Activated T-helper 1 cell treated with anti-CD3 and anti-CD28 coated beads, Interleukin-2, amount 50 U/mL, for 16 hours (primary cell): ENCODE measurements at places on chromosomes 6 and 20.

DNA sequence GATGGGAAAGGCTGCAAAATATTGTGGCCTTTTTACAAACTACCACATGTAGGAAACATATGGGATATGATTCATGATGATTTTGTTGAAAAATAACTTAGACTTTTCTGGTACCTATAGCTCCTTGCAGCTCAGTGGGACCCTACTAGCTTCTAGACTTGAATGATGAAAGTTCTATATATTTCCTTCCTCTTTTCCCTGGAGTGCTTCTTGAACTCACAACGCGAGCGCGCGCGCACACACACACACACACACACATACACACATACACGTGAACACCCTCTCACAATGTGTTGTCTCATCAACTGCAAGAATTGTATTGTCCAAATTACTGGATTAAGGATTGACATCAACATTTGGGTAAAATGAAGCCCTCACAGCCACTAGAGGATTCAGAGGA lies 61.9 kb downstream of the TOX2 start:
- DNase-seq, result no peak

DNA sequence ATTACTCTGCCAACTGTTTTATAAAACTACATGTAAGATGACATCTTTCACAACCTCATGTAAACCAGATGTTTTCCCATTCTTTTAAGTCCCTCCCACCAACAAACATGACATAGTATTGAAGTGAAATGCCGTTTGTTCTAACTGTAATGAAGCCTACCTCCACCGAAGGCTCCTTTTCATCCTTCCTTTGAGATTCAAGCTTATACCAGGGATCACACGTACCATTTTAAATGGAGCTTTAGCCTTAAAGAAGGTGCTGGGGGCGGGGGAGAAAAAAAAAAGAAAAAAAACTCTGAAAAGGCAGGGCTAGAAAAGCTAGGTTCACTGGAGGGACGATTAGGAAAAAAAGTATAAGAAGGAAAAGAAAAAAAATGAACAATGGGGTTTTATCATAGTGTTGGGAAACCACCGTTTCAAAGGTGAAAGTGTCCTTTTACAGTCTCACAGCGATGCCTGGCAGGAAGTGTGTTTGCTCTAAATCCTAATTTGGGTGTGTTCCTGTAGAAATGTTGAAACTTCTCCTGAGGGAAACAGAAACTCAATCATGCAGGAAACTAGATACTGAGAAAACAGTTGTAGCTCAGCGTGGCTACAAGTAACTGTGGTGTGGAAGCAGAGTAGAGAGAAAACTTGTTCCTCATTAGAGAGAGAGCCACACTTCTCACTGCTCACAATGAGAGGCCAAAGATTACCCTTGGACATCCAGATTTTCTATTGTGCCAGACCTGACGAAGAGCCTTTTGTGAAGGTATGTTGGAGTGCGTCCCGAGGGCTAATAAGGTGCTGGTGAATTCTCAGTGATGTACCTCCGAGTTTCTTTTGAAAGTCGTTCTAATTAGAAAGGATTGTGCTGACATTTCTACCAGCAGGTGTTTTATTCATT lies 37.6 kb upstream of the HINT3 start:
- DNase-seq, result no peak

DNA sequence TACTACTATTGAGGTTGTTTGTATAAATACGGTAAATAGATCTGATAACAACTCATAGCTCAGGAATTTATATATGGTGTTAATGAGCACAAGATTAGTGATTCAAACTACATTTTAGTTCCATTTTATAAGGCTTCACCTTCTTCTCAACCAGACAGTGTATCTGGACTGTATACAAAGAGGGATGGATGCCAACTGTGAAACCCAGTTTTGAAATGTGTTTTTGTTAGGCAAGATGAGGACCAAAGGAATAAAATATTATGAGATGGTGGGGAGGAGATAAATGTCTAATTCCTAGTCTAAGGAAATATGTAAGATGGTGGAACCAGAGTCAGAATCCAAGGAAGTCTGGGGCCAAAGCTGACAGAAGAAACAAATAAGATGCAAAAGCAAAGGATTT lies 329.0 kb downstream of the GRIK2 start:
- no peak for DNase-seq

DNA sequence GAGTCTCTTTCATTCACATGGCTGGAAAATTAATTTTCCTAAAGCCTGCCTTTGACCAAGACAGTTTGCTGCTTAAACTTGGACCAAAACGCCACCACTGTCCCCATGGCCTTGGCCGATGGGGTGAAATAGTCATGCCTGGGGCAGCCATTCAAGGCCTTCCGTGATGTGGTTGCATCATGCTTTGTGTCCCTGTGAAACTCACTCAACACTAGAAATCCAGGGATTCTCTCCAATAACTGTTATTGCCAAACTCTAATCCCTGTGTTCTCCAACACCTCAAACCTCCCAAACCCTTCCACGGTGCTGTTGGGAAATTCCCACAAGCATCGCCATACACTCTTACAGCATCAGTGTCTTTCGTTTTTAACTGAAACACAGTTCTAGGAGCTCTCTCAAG lies 1.4 kb upstream of the TXNDC5 start:
- no peak for DNase-seq

GRCh38 chr20:1467355-1468116 lies 887 bp upstream of the NSFL1C start:
- no peak for DNase-seq

- no peak for DNase-seq
These were observed 243.8 kb downstream of the LRFN2 start for GRCh38 chr6:40343318-40343876.
